ENCODE measurements at places on chromosomes 13 and 19.

DNA sequence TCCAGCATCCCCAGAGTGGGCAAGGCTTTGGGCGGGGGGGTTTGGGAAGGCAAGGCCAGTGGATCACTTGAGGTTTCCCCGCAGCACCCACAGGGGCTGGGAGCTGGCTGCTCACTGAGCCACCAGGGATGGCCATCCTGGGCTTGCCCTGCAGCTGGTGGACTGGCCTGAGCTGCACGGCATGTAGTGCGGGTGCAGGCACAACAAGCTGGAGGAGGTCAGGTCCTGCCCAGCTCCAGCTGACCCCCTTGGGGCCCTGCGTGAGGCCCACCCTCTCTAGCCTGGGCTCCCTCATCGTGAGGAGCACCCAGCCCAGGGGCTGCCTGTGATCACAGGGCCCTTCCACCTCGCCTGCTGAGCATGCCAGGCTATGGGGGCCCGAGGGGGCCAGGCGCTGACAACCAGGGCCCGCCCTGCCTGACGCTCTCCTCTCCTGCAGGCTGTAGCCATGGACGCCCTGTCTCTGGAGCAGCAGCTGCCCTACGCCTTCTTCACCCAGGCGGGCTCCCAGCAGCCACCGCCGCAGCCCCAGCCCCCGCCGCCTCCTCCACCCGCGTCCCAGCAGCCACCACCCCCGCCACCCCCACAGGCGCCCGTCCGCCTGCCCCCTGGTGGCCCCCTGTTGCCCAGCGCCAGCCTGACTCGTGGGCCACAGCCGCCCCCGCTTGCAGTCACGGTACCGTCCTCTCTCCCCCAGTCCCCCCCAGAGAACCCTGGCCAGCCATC lies 22.9 kb downstream of the COMP start:
- no peak for DNase-seq

DNA sequence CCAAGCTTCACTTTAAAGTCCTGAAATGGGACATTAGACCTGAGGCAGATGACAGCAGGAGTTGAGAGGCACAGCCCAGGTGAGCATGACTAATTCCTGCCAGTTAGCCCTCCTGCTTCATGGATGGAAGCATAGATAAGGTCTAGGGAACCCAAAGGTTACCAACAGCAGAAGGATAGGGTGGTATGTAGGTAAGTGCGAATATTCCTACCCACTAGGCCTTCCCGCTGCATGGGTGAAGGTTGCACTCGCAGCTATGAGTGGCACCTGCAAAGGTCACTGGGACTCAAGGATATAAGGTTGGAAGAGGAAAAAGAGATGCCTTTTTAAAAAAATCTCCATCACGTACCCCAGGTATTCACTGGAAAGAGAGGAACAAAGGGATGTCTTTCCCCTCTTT lies 12.2 kb upstream of the MLLT1 start:
- DNase-seq, result no peak

- no peak for DNase-seq
Measured at GRCh38 chr13:25225970-25226369, 53.9 kb upstream of the AMER2 start.

- peak; percentile 52 for DNase-seq
Measured at GRCh38 chr19:51480590-51480989, 2.3 kb downstream of the CEACAM18 start.

GRCh38 chr13:19661126-19661525 lies 27.7 kb downstream of the MPHOSPH8 start:
- DNase-seq, result no peak

DNA sequence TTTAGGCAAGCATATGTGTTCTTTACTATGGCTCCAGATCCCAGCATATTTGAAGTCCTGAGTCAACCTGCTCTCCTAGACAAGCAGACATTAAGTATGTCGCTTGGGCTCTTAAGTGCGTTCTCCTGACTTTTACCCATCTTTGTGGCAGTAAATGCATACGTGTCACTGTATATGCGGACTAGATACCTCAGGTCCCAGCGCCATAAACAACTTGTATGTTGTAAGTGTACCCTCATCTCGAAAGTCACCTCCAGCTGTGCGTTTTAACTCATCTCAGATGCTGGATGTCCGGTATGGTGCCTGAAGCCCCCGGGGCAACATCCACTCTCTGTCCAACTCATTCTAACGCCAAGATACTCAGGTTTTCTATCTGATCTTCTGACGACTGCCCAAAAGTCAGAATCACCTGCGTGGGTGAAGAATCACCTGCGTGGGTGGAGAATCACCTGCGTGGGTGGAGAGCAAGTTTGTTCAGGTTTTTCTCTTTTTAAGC lies 1.7 kb downstream of the PTOV1 start:
- DNase-seq, result no peak

DNA sequence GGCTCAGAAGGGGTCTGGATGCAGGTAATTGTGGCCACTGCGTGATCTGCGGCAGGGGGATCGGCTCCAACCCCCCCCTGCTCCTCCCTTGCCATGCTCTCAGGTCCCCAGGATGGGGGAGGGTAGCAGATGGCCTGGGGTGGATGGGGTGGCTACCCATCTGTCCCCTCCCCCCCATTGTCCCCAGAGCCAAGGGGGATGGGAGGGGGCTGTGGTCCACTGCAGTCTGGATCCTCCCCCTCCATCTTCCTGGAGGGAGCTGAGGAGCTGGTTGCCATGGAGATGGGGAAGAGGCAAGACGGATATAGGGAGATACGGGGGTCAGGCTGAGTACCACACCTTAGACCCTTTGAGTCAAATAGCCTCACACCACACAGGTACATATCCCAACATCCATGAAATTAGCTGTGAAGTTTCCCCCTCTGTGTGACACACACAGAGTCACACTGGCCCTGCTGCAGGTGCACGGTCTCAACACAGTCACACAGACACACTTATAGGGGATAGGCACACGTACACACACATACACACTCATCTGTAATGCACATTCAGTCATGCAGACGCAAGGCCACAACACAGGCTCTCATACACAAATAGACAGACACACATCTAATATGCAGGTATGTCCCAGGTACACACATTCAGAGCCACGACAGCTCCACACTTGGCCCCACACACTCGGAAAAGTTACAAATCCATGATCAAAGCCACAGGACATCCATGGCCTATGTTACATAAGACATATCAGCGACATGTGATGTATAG lies 1.8 kb upstream of the NOVA2 start:
- DNase-seq, result no peak

GRCh38 chr19:3970313-3970807 lies 539 bp downstream of the DAPK3 start:
- no peak for DNase-seq
